ENCODE measurements at places on chromosomes 5 and 9. TPM values are rescaled to one million over a fixed set of nuclear protein-coding genes. Genes with fewer than 3 reads are reported as not detected.

The FAM221B gene
- not detected for total RNA-seq

The NR6A1 gene
- 0.88 TPM for total RNA-seq

DNA sequence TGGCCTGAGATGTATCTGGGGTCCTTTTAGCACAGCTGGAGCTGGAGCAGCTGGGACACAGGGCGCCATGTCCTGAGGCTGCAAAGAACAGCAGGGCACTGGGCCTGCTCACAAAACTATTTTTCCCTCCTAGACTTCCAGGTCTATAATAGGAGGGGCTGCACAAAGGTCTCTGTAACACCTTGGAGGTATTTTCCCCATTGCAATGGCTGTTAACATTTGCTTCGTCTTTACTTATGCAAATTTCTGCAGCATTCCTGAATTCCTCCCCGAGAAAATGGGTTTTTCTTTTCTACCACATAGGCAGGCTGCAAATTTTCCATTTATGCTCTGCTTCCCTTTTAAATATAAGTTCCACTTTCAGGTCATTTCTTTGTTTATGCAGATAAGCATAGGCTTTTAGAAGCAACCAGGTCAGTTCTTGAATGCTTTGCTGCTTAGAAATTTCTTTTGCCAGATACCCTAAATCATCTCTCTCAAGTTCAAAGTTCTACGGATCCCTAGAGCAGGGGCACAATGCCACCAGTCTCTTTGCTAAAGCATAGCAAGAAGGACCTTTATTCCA is 130.8 kb downstream of the PCSK1 start:
- DNase-seq: no peak

DNA sequence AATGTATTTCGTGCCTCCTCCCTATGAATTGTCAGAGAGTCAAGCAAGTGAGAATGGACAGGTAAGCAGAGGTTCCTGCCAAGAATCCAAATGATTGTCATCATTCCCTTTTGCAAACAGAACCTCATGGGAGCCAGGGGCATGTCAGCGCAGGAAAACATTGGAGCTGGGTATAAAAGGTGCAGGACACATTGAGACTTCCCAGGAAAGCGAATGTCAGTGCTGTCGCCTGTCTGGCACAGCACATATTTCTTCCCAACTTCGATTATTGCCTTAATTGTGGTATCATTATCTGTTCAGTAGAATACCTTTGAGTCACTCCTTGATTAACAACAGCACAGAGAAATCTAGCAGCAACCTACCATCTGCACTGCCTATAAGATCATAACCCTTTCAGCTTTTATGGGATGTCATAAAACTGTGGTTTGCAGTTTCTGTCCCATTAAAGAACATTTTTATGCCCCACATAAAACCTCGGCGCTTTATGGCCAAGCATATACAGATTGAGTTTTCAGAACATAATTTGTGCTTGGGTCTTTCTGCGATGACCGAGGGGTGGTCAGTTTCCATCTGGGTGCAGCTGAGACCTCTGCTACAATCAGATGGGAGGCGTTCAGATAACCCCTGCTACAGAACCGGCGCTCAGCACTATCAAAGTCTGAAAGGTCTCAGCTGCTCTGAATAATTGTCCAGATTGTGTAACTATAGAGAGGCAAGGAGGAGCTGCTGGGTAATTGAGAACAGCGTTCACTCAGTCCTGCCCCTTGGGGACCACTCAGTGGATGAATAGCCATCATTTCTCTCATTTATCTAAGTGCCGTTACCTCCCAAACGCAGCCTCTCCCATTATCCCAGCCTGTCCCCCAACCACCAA is 30.9 kb upstream of the WWC1 start:
- DNase-seq: no peak
